ENCODE measurements at places on chromosomes 1 and 21. TPM values are rescaled to one million over a fixed set of nuclear protein-coding genes. Genes with fewer than 3 reads are reported as not detected.

- peaks cover 17% of the 10 kb centered on the region for H3K27me3 ChIP-seq
- H3K27ac ChIP-seq, result no peak overlapping the region
- H3K4me1 ChIP-seq, result no peaks in the 10 kb centered on the region
- H3K36me3 ChIP-seq, result no peaks in the 10 kb centered on the region
Measured at GRCh38 chr1:4165686-4166300, 265.7 kb upstream of the C1orf174 start.

DNA sequence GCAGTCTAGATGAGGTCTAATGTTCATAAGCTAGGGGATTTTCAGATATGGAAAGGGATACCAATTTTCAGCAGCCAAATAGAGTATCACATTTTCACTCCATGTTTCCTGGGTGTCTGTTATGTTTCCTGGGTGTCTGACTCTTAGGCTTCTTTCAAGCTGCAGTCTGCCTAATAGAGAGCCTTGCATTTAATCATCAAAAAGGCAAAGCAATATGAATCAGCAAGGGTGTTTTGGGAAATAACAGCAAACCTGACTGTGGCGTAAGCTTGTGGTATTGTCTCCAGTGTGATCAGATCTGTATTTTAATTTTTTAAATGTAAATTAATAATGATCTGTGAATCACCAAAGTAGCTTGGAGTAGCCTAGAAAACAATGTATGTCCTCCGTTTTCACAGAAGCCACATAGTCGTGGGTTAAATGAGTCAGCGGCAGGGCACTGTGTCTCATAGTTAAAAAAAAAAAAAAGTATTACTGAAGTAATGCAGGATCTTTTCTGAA lies 10.4 kb downstream of the LGALS8 start:
- DNase-seq, result no peak
- peaks cover 9% of the 10 kb centered on the region for H3K36me3 ChIP-seq
- H3K4me3 ChIP-seq, result no peak overlapping the region
- H3K4me1 ChIP-seq, result peaks cover 51% of the 10 kb centered on the region

The PSMG1 gene
- polyA plus RNA-seq, result 29.5 TPM

DNA sequence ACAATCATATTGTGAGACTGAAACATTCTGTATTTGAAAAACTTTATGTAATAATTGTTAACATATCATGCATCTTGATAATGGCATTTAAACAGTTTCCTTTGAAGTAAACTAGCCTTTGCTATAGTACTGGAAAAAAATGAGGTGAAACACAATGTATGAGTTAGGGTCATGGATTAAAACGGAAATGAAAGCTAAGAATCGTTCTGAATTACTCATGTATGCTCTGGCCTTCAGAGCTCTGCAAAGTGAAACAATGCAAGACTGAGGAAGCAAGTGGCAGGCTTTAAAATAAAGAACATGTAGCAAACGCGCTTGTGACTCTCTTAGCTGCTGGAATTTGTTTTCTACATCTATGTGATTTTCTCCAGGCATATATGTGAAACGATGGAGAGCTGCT lies 317.1 kb downstream of the DPYD start:
- DNase-seq, result no peak

DNA sequence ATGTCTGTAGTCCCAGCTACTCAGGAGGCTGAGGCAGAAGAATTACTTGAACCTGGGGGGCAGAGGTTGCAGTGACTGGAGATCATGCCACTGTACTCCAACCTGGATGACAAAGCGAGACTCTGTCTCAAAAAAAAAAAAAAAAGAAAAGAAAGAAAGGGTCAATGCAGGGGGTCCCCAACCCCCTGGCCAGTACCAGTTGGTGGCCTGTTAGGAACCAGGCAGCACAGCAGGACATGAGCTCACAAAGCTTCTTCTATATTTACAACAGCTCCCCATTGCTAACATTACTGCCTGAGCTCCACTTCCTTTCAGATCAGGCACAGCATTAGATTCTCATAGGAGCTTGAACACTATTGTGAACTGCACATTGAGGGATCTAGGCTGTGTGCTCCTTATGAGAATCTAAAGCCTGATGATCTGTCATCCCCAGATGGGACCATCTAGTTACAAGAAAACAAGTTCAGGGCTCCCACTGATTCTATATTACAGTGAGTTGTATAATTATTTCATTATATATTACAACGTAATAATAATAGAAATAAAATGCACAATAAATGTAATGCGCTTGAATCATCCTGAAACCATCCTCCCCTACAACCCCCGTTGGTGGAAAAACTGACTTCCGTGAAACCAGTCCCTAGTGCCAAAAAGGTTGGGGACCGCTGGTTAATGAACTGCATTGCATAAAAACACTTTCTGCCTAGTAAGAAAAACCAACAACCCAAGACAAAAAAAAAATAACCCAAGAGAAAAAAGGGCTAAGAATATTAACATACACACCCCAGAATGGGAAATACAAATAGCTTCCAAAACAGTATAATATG lies 2.8 kb downstream of the ZBTB8OS start:
- no peak for DNase-seq
- H3K36me3 ChIP-seq, result peaks cover 3% of the 10 kb centered on the region
- H3K4me3 ChIP-seq, result peak overlapping the region; percentile 83
- peaks cover 41% of the 10 kb centered on the region for H3K4me1 ChIP-seq
- peaks cover 12% of the 10 kb centered on the region for H3K27me3 ChIP-seq
- peak overlapping the region; percentile 29 for H3K27ac ChIP-seq

The LINGO4 gene
- not detected for polyA plus RNA-seq

DNA sequence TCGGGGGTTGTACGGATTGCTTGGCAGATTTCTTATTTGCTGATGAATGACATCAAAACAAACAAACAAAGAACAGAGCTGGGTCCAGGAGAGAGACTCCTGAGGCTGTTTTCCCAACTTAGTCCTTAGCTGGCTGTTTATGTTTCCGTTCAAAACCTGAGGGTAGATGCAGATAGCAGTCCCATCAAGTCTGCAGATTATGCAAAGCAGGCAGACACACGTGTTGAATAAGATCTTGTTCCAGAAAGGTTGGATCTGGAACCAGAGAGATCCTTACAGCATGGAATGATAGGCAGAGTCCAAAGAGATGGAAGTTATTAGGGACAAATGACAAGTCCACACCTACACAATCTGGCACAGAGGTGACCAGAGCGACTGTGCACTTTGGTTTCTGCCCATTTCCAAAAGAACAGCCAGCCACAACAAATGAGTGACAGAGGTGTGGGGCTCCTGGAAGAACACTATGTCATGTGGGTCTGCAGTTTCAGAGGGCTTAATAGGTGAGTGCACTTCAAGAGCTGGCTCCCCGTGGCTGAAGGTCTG lies 65.5 kb downstream of the MAN1C1 start:
- H3K4me3 ChIP-seq, result no peak overlapping the region
- H3K4me1 ChIP-seq, result peaks cover 10% of the 10 kb centered on the region
- H3K36me3 ChIP-seq, result no peaks in the 10 kb centered on the region
- H3K27ac ChIP-seq, result no peak overlapping the region
- H3K27me3 ChIP-seq, result peaks cover 6% of the 10 kb centered on the region

GRCh38 chr1:84377480-84378095 lies 20.7 kb upstream of the DNASE2B start:
- H3K4me1 ChIP-seq, result peaks cover 16% of the 10 kb centered on the region
- H3K27me3 ChIP-seq, result peaks cover 1% of the 10 kb centered on the region
- peaks cover 3% of the 10 kb centered on the region for H3K36me3 ChIP-seq

- H3K27me3 ChIP-seq, result no peaks in the 10 kb centered on the region
- no peak for DNase-seq
- no peak overlapping the region for H3K27ac ChIP-seq
- H3K36me3 ChIP-seq, result peaks cover 4% of the 10 kb centered on the region
Measured at GRCh38 chr1:198280080-198280479, 123.3 kb downstream of the NEK7 start.

- no peaks in the 10 kb centered on the region for H3K4me1 ChIP-seq
- no peaks in the 10 kb centered on the region for H3K36me3 ChIP-seq
- H3K27me3 ChIP-seq, result peaks cover 2% of the 10 kb centered on the region
- no peak overlapping the region for H3K27ac ChIP-seq
- DNase-seq, result no peak
Measured at GRCh38 chr1:14627608-14628489, 29.4 kb downstream of the KAZN start.

- DNase-seq, result no peak
- peaks cover 48% of the 10 kb centered on the region for H3K4me1 ChIP-seq
- H3K36me3 ChIP-seq, result no peaks in the 10 kb centered on the region
- H3K4me3 ChIP-seq, result no peak overlapping the region
- no peak overlapping the region for H3K27ac ChIP-seq
Measured at GRCh38 chr1:31642366-31642765, 2.3 kb downstream of the PEF1 start.

The CHI3L2 gene
- 36.2 TPM for polyA plus RNA-seq

DNA sequence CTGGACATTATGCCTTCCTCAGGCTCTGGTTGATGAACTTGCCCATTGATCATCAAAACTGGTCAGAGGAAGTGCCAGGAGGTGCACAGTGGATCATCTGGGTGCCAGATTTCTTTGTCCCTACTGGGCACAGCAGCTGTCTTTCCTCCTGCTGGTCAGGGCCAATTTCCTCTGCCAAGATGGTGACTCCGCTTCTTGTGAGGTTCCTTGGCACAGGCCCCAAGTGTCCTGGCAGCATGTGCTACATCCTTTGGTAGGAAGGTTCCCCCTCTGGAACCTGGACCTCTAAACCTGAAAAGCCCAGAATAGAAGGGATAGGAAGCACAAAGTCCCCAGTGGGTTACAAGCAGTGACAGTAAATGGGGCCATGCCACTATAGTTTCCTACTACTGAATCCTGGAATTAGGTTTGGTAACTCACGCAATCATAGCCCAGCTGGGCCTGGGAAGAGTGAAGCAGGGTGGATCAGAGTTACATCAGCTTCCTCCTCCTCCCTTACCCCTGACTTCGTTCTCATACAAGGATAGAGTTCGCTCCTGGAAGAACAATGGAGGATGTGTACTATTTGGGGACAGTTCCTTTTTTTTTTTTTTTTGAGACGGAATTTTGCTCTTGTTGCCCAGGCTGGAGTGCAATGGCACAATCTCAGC lies 147.1 kb downstream of the CNIH3 start:
- H3K4me1 ChIP-seq, result no peaks in the 10 kb centered on the region
- H3K4me3 ChIP-seq, result no peak overlapping the region
- DNase-seq, result no peak
- peaks cover 7% of the 10 kb centered on the region for H3K27me3 ChIP-seq
- H3K36me3 ChIP-seq, result no peaks in the 10 kb centered on the region

GRCh38 chr1:97034651-97035050 lies 313.1 kb downstream of the PTBP2 start:
- no peaks in the 10 kb centered on the region for H3K27me3 ChIP-seq
- no peaks in the 10 kb centered on the region for H3K36me3 ChIP-seq
- no peak overlapping the region for H3K27ac ChIP-seq
